NCI-H524 (cell line): ENCODE measurements at places on chromosomes 3 and 15.
A peak's percentile ranks its signal among the peaks of the same experiment; 100 is the strongest.

GRCh38 chr3:140243575-140243974 is 308.6 kb downstream of the CLSTN2 start:
- DNase-seq = peak; percentile 9

DNA sequence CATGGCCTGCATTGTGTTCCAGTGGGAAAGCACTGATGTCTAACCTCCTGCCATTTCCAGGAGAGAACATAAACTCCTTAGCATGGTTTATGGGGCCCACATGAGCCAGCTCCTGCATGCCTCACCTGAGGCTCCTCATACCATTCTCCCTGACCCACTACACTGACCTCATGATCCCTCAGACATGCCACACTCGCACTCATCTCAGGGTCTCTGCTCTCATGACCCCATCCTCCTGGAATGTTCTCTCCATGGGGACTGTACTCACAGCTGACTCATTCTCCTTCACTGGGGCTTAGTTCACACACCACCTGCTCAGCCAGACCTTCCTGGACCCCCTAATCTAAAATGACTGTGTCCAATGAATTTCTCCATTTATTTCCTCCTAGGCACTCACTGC is 4.0 kb upstream of the LMCD1 start:
- no peak for DNase-seq

DNA sequence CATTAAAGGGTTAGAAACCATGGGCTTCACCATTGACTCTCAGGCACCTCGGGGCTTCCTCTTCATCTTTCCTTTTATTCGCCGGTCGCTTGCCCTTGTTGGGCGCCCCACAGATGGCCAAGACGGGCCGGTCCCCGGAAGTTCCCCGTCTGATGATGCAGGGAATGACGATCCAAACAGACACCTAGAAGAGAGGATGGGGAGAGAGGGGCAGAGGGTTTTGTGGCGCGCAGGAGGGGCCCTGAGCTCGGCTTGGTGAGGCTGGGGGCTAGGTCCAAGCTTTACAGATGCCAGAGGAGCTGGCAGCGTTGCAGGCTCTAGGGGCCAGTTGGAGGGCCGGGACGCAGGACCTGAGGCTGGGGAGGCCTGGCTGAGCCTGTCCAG is 532 bp upstream of the ESYT3 start:
- DNase-seq = no peak

GRCh38 chr3:63911509-63911872 is 692 bp downstream of the SCAANT1 start:
- no peak for DNase-seq

GRCh38 chr3:149909923-149910322 is 60.8 kb downstream of the PFN2 start:
- no peak for DNase-seq

DNA sequence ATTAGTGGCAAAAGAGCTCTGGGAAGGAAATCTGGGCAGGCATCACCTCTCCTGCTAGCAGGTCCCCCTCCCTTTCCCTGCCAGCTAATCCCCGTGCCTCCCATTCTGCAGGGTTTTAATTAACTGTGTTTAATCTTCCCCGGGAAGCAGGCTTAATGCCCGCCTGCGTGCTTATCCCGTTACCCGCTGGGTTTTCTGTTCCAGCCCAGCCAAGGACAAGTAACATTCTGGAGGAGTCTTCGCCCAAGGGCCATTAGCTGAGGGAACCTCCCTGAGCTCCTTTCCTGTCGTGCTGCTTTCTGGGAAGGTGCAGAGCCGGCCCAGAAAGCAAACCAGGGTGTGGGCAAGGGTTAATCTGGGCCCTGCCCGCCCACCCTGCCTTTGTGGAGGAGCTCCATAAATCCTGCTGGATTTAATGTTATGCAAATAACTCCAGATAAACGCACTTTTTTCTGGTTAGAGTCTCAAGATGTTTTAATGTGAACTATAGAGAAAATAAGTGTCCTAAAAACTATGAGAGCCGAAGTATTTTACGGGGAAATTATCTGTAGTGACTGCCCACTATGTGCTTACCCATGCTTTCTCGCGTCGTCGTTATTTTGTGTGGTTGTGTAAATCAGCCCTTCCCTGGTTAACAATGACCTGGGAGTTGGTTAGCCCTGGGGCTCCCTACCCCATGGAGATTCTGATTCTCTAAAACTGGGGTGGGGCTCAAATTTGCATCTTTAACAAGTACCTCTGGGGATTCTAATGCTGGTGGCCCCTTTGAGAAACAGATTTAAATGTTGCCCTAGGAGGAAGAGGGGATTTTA is 25.9 kb downstream of the TRIM71 start:
- DNase-seq = peak; percentile 84

DNA sequence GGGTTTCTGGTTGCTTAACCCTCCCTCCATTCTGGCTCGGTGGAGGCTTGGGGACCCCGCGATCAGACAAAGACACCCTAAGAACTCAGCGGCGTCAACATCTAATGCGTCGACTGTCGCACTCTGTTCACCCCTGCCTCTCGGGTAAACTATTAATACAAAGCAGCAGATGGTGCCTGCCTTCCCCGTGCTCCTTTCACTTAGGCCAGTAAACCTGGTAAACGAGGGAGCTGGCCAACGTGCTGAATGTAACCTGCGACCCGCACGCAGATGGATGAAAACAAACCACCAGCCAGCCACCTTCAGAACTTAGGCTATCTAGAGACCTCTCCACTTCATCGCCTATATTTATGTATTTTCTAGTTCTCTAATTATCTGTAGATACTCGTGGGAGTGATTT is 848 bp upstream of the CADPS start:
- DNase-seq = peak; percentile 77

GRCh38 chr3:81027344-81027743 is 734.1 kb downstream of the GBE1 start:
- DNase-seq = no peak

GRCh38 chr3:188489639-188490405 is 335.9 kb downstream of the LPP start:
- DNase-seq = no peak
